Fibroblast of the aortic adventitia (primary cell): ENCODE measurements at places on chromosomes 16 and 17. TPM values are rescaled to one million over a fixed set of nuclear protein-coding genes. Genes with fewer than 3 reads are reported as not detected.

Gene ZP2
- not detected in 2 replicates for total RNA-seq

Gene CKLF
- 17.3 and 73.4 TPM in 2 replicates for total RNA-seq

Gene ZNF594
- 4.7 and 7.6 TPM in 2 replicates for total RNA-seq

Gene TMC8
- total RNA-seq = not detected in 2 replicates

Gene SF3B3
- total RNA-seq = 39.1 and 184 TPM in 2 replicates

Gene OR3A3
- total RNA-seq = not detected in 2 replicates

Gene EPX
- total RNA-seq = not detected in 2 replicates

Gene SERPINF2
- 0.18 and 1.3 TPM in 2 replicates for total RNA-seq
